ENCODE measurements at places on chromosomes 2 and 18.

DNA sequence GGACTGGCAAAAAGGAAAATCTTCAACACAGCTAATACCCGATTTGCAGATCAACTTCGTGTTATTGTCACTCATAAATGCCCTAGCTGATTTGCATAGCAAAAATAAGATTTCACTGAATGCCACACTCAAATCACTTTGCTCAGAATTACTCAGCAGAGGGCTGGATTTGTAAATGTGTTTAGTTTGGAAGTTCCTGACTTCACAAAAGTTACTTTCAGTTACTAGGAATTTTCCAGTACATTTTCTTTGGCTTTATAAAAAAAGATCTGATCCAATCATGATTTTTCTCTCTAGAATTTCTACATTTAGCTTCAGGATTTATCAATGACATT, 433.3 kb upstream of the ID2 start:
- DNase-seq = no peak

GRCh38 chr2:128359841-128360240, 41.2 kb upstream of the HS6ST1 start:
- DNase-seq = no peak

GRCh38 chr2:119366161-119366648, 429 bp downstream of the C2orf76 start:
- no peak for DNase-seq

GRCh38 chr2:224909885-224910573, 132.2 kb downstream of the DOCK10 start:
- no peak for DNase-seq

- DNase-seq = no peak
These were observed 6.2 kb downstream of the ADAM17 start for GRCh38 chr2:9549420-9549819.

GRCh38 chr2:110866045-110866444, 133.7 kb downstream of the ACOXL start:
- DNase-seq = no peak

DNA sequence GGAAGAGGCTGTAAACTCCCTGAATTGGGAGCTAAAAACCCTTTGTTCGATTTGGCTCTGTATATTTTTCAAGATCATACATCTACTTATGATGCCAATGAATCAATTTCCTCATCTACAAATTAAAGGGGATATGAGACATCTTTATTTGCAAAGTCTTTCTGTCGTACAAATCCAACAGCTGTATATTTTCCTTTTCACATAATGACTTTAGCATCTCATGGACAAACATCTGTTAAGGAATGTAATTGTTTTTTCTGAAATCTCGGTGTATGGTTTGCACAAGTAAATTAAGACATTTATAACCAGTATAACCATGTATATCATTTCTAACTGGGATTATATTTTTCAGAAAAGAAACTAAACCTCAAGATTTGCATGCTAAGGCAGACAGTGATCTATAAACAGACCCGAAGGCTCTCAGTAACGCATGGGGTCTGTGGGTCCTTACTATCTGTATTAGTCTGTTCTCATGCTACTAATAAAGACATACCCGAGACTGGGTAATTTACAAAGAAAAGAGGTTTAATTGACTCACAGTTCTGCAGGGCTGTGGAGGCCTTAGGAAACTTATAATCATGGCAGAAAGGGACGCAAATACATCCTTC, 130.8 kb downstream of the SLC8A1 start:
- DNase-seq = no peak

GRCh38 chr2:172079838-172080640, 5.3 kb upstream of the DLX1 start:
- DNase-seq = no peak

GRCh38 chr2:213787869-213788268, 503.6 kb downstream of the SPAG16 start:
- DNase-seq = no peak

DNA sequence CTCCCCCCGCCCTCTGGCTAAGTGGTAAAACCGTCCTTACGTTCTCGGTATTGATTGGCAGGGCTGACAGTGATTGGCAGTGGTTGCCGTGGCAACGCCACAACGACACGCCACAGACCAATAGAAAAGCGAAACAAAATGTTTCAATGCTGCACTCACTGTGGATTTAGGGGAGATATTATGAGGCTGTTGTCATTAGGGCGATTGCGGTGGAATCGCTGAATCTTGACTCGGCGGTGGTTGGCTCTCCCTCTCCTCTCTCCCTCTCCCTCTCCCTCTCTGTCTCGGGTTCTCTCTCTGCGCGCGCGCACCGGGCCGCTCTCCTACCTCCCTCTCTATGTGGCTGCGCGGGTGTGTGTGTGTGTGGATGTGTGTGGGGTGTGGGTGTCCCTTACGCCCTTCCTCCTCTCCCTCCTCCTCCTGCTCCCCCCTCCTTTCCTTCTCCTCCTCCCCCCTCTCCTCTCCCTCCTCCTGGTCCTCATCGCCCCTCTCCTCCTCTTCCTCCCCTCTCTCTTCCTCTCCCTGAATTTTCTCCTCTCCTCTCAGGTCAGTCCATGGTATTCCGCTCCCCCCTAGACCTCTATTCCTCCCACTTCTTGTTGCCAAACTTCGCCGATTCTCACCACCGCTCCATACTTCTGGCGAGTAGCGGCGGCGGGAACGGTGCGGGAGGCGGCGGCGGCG, at the start of gene SIX3:
Gene SIX3, plus strand, starts transcription at position 152 of the 684 bp plus-strand sequence. Its CDS starts 403 bp downstream, at position 555.
- peak; percentile 37 for DNase-seq

DNA sequence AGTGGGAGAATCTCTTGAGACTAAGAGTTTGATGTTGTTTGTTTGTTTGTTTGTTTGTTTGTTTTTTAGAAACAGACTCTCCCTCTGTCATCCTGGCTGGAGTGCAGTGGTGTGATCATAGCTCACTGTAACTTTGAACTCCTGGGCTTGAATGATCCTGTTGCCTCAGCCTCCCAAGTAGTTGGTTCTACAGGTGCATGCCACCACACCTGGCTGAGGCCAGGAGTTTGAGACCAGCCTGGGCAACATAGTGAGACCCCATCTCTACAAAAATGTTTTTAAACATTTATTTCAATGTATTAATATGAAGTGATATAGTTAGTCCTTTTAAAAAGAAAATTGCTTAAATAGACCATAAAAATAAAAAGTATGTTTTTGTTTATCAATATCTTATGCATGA, 35.6 kb downstream of the MAP3K19 start:
- DNase-seq = no peak

DNA sequence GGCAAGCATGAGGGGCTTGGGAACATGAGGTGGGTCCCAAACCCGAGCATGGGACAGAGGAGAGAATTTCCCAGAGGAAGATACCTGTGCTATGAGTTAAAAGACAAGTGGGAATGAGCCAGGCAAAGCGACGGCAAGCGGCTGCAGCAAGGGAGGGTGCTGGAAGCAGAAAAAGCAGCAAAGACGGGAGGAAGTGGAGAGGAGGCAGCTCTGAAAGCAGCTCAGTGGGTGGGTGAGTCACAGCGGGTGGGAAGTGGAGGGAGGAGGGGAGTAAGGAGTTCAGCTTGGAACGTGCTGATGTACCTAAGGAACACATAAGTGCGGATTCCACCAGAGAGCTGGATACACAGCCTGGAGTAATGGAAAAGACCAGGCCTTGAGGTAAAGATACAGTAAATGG, 41.4 kb downstream of the THUMPD2 start:
- DNase-seq = no peak

DNA sequence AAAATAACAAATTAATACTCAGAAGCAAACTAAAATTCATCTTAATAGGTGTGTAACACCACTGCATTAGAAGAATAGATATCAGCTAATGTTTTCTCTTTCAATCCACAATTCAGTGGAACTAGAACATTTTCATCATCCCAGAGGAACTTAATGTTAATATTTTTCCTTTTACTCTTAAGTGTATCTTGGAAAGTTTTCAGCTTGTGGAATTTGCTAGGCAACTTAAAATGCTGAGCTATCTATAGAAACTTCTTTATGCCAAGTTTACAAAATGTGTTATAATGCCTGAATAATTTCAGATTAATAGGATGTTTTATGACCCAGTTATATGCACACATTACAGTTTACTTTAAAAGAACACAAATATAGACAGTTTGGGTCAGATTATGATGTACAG, 86.6 kb upstream of the FAM237A start:
- no peak for DNase-seq

DNA sequence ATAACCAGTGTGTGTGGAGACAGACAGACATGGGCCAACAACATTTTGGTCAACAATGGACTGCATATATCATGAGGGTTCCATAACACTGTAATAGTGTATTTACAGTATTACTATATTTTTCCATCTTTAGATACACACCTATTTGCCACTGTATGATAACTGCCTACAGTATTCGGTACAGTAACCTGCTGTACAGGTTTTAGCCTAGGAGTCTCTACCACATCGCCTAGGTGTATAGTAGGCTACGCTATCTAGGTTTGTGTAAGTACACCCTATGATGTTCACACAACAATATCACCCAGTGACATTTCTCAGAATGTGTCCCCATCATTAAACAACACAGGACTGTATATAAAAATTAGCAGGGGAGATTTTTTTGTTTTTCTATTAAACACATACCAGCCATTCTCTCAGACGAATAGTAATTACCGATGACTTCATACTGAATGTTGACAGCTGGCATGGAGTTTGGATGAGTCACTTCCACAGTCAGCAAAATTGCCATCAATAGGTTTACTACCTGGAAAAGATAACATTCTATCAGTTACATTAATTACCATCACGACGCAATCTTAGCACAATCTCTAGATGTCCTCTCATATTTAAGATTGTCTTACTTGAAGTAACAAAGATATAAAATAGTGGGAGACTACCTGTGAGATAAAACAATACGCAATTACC, 10.8 kb downstream of the LAPTM4A start:
- DNase-seq = no peak

- DNase-seq = no peak
These were observed 101.5 kb downstream of the ZNF532 start for GRCh38 chr18:58966005-58966677.

- no peak for DNase-seq
These were observed at the start of gene HTR2B for GRCh38 chr2:231124838-231125568. HTR2B (minus strand) TSS chr2:231125042; CDS start chr2:231123764, 1,278 bp downstream.

GRCh38 chr18:36589857-36590543, 238.8 kb downstream of the TPGS2 start:
- no peak for DNase-seq

DNA sequence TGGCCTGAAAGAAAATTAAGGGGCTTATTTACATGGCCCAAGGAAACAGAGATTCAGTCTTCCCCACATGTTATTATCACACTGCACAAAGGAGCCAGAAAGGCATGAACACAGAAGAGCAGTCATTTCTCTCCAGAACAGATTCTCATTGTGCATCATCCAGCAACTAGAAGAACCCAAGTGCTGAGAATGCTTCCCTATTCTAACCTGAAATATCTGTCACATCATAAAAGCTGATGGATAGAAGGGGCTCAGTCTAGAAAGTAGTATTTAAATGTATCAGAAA, 145.8 kb downstream of the TMEM163 start:
- no peak for DNase-seq

DNA sequence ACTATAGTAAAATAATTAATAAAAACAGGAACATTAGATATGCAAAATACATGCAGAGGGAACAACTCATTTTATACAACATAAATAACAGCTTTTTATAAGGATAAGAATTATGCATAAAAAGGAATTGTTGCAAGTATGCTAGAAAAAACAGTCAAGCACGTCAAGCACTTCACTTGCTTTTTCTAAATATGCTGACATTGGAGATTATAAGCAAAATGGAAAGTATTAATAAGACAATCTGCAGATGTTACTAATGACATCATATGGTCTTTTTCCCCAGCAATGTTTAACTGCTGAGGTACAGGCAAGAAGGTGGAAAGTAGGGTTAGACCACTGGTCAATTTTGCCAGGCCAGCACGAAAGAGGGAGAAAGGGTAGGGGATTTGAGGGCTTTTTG, 111.7 kb downstream of the HIBCH start:
- DNase-seq = no peak

GRCh38 chr2:157899125-157899839, 23.2 kb upstream of the ACVR1 start:
- no peak for DNase-seq

- DNase-seq = no peak
These were observed 85.2 kb upstream of the POU3F3 start for GRCh38 chr2:104768694-104769093.

GRCh38 chr2:58852243-58852642, 611.1 kb upstream of the FANCL start:
- DNase-seq = no peak

- DNase-seq = no peak
These were observed 110.0 kb downstream of the HDAC4 start for GRCh38 chr2:239290618-239291474.

- DNase-seq = no peak
These were observed 21.9 kb downstream of the TMEM177 start for GRCh38 chr2:119700866-119701265.

GRCh38 chr2:103876611-103877010, 977.3 kb upstream of the POU3F3 start:
- no peak for DNase-seq

- no peak for DNase-seq
These were observed 56.9 kb downstream of the SMAD7 start for GRCh38 chr18:48893608-48894600.

- no peak for DNase-seq
These were observed 73.9 kb downstream of the PLA2R1 start for GRCh38 chr2:159988412-159988970.

- no peak for DNase-seq
These were observed 6.9 kb downstream of the CREG2 start for GRCh38 chr2:101380376-101380775.

- no peak for DNase-seq
These were observed 184.2 kb downstream of the WDR7 start for GRCh38 chr18:56835331-56835730.

DNA sequence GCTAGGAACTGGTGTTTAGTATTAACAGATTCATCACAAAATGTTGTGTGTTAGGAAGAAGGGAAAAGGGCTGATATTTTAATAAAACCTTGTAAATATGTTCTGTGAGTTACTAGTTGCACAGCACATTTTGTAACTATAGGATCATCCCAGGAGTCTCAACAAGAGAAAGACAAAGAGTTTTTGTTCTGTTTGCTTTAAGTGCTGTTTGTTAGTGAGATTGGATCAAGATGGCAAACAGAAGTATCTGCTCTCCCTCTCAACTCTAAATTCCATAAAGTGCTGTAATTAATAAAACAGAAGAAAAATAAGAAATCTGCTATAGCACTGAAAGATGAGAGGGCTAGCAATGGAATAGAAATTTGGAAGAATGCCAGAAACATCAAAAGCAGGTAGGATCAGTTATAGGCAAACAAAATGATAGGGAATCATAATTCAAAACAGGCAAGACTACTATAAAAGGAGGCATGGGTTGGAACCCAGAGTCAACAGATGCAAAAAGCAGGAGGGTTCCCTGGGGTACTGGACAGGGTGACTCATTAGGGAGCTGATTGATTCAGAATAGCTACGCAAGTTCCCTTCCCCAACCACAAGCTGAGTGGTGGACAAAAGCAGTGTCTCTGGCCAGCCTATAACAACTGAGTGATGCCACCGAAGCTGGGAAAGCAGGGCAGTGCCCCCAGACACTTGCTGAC, 75.8 kb downstream of the DYNC1I2 start:
- DNase-seq = no peak

GRCh38 chr2:121052521-121052920, 232.5 kb downstream of the TFCP2L1 start:
- no peak for DNase-seq

DNA sequence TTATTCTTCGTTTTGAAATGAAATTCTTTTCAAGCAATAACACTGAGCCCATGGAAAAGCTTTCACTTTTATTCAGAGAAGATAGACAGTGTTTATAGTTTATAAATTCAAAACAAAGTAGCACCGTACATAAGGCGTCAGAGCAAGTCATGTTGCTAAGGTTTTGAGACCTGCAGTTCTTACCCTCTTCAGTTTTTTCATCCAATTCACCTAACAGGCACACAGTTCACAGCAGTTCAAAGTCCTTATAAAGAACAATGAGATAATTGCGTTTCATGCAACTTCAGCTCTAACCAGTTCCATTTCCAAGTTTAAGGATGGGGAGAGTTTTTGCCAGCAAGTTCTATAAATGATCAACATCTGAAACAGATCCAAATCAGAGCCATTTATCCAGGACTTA, 96.7 kb downstream of the ARHGAP15 start:
- DNase-seq = no peak

Measured in NCI-H446 (cell line).